GOT3 (cell line): ENCODE measurements at places on chromosomes 6 and 20.

GRCh38 chr6:166473886-166474571 is 91.3 kb upstream of the MPC1 start:
- no peak for DNase-seq

DNA sequence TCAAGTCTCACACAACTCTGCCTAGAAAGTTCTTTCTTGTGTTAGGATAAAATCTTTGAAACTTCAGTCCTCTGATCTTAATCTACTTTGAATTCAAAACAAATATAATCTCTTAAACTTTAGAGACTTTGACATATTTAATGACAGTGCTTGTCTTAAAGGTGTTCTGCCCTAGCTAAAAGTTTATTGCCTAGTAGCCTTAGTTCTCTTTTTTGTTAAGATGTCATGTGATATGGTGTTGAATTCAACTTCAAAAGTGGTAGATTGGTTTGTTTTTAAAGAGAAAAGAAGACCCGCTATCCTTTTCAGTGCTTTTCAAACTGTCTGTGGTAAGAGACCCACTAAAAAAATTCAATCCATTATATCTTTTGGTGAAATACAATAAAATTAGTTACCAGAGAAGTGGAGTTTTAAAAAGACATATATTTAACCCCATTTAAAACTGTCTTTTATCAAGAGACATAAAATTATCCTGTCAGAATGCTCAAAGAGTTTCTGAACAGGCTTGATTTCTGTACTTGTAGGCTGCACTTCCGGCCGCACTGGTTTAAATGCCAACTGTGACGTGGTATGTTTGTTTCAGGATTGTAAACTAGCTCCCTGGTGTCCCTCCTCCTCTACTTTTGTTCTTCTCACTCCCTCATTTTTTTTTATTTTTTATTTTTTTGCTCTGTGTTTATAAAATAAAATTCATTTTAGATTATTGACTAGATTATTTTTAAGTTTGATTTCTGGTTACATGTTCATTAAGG is 76.5 kb downstream of the QKI start:
- no peak for DNase-seq

DNA sequence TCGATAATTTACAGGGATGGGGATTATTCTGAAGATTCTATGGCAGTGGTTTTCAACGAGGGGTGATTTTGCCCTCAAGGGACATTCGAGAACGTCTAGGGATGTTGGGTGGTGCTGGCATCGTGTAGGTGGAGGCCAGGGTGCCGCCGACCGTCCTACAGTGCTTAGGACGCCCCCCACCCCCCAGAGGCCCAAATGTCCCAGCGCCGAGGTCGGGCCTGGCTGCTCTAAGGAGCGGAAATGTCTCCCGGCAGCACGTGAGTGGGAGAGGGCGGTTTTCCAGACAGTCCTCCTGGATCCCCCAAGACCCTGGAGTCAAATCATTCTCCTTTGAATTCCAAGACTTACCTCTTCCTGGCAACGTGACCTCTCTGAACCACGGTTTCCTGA is 101.9 kb downstream of the CDH4 start:
- no peak for DNase-seq

GRCh38 chr6:49939993-49940498 is 23.9 kb downstream of the DEFB114 start:
- DNase-seq = no peak

- DNase-seq = no peak
These were observed 86.0 kb downstream of the MYB start for GRCh38 chr6:135267085-135267484.

DNA sequence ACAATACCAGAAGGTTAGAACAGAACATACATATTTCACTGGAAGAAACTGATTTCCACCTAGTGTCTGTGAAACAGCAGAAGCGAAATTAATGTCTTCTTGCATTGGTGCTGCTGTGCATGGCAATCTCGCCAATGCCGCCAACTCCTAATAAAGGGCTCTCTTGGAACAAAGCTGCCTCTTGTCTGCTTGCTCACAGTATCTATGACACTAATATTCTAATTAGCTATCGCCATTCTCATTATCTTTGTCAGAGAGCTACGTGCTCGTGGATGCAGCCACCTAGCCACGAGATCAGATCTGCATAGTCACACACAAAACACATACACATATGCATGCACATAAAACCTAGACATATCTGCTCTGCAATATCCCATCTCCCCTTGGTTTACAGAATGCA is 145.9 kb upstream of the OLIG3 start:
- DNase-seq = no peak

DNA sequence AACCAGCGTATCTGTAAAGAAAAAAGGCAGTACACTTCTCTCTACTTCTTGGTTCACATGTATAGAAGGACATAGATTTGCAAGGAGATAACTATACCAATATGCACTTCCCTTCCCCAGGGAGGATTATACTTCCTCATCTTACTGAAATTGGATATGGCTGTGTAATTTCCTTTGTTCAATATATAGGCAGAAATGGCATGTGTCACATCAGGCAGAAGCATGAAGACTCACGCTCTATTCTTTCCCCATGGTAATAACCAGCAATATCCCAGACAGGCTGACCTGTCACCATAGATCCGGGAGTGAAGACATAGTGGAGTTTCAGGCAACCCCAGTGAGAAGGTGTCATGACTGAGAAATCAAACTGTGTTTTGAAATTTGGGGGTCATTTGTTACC is 518.3 kb downstream of the KIF16B start:
- DNase-seq = no peak

- DNase-seq = no peak
These were observed 67.8 kb upstream of the NAA20 start for GRCh38 chr20:19949195-19949867.

DNA sequence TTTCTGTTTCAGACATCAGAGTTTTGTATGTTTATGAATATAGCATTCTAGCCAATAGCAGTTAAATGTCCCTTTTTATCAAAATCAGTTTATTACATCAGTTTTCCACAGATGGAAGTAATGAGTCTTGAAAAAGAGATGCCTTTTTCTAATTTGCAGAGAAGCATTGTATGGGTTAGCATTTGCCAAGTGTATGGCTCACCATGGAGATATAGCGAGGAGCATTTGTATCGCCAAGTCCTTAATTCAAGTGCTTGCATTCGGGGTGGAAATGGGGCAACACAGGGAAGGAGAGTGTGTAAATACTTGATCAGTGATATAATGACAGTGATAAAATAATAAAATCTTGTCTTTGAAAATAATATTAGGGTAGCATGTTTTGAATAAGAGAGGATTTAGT is 42.9 kb downstream of the TXLNB start:
- no peak for DNase-seq

DNA sequence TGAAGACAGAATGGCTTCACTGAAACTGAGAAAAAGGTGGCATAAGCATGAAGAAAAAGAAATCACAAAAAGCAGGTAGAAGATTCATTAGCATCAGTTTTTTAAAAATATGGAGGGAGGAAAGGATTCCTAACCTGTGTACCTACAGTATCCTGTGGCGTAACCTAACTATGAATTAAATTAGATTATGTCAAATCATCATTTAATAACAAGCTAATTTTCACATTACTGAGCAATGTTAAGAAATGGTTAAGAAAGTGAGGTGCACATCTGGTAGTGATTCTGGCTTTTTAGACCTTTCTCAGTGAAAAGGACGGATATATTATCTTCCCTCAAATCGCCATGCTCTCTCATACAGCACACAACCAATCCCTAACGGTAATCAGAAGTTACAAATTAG is 12.5 kb downstream of the CD164 start:
- no peak for DNase-seq

- DNase-seq = no peak
These were observed 72.9 kb upstream of the SLC22A16 start for GRCh38 chr6:110549277-110549676.

- DNase-seq = no peak
These were observed 34.3 kb downstream of the KCNQ2 start for GRCh38 chr20:63438121-63438520.

- DNase-seq = no peak
These were observed 22.1 kb downstream of the BACH2 start for GRCh38 chr6:90274451-90275030.

- DNase-seq = no peak
These were observed 16.3 kb upstream of the SMAP1 start for GRCh38 chr6:70651326-70651905.

DNA sequence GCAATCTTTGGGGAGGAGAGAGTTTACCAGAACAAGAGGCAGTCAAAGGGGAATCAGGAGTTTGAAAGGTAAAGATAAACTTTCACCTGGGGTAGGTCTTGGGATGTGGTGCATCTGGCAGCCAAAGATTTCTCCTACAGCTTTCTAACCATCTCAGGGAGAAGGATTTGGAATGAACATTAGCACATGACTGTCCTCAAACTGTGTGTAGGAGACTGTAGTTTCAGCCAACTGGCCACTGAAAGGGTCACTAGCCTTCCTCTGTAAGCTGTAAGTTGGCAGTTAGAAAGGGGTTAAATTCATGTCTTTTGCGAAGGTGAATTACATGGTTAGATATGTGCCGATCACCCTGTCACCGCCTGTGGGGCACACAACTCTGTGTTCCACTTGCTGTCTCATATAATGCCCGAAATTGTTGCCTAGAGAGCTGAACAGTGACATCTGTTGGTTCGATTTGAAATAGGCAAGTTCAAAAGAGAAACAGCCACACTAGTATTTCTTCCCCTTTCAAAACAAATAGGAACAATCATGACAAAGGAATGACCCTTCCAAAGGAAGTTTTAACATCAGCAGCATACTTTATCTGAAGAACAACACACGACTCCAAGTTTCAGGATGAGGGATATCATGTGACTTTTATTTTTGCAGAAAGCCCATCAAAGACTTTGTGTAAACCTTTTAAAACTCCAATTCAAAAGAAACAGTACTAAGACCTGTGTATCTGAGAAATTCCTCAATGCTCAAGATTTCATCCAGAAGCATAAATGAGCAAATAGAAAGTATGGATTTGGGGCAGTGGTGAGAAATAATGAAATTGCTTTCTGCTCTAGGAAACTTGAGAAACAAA is 1.1 kb upstream of the OPN5 start:
- DNase-seq = no peak

- no peak for DNase-seq
These were observed 35.5 kb upstream of the AFDN start for GRCh38 chr6:167791091-167791779.

DNA sequence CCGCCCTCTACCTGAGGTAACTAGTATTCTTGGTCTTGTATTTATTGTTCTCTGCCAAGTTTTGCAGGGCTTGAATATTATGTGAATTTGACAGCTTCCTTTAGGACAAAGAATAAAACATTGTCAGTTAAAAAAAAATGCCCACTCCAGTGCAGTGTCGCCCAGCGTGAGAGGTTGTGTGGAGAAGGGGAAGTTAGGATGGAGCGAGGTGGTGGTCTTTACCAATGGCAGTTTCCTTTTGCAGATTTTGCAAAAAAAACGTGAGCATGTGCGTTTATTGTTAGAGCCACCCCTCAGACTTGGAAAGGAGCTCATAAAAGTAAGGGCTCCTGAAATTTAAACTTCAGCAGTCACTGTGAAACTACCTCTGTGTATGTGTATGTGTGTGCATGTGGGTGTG is 28.3 kb downstream of the UST start:
- no peak for DNase-seq

- no peak for DNase-seq
These were observed 2.7 kb upstream of the TUBB2A start for GRCh38 chr6:3159805-3160781.

GRCh38 chr6:118912646-118913045 is 18.7 kb downstream of the ASF1A start:
- no peak for DNase-seq

GRCh38 chr6:149480502-149481280 is 4.1 kb downstream of the ZC3H12D start:
- DNase-seq = no peak

- no peak for DNase-seq
These were observed 19.4 kb upstream of the TRERF1 start for GRCh38 chr6:42471142-42471541.

DNA sequence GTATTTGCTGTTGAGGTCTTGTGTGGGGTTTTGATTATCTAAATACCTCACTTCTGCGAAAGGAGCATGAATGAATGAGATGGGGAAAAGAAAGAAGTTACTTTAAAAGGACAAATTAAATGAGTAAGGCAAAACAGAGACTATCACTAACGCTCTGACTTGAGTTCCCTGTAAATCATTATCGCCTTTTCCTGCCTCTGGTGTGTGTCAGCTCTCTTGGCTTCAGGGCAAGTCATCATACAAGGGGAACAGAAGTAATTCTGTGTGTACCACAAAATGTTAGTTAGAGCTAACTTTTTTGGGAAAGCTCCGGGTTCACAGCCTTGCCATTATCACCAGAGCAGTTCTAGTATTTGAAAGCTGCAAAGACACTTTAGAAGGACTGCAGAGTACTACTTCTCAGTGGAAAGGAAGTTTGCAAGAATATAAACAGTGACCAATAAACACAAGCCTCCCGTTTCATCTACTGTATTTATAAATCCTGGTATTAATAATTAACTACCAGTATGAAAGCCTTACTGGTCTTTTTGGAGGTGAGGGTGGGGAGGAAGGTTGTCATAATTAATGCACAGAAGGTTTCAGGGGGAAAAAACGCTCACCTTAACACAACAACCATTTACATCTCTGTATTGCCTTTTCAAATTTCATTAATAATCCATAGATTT is 1.2 kb downstream of the DZANK1 start:
- DNase-seq = no peak

GRCh38 chr20:13844296-13844695 is 59.5 kb downstream of the NDUFAF5 start:
- DNase-seq = no peak

GRCh38 chr6:9948678-9949077 is 466.2 kb downstream of the TFAP2A start:
- DNase-seq = no peak

GRCh38 chr6:131937226-131937625 is 13.9 kb downstream of the CCN2 start:
- no peak for DNase-seq

DNA sequence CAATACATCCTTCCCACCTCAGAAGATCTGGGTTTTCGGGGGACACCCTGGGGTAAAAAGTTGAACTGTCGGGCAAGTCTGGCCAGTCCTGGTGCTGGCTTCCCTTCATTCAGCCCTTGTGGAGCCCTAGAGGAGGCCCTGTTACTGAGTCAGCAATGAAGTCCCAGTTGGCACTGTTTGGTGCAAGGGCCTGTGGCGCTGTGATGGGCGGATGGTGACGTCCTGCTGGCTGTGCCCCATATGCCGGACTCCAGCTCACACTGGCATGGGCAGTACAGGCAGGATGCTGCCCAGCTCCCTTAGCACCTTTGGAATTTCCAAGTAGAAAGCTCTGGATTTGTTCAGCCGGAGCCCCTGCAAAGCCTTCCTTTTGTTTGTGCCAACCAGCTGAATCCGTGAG is 186.2 kb upstream of the PMEPA1 start:
- DNase-seq = no peak

GRCh38 chr6:31958741-31959739 is at the start of the genes NELFE and SKIC2:
TSS of gene NELFE (minus strand) at chr6:31958971. CDS start at chr6:31958446, 525 bp downstream.
TSS of gene SKIC2 (plus strand) at chr6:31959175. CDS start at chr6:31959193, 18 bp downstream.
- peak; percentile 92 for DNase-seq

GRCh38 chr6:38460186-38460585 is 179.5 kb downstream of the BTBD9 start:
- no peak for DNase-seq

GRCh38 chr6:90045535-90045934 is 151.3 kb downstream of the GJA10 start:
- DNase-seq = no peak

- no peak for DNase-seq
These were observed 169.0 kb downstream of the UST start for GRCh38 chr6:148915810-148916209.
